T-helper 2 cell treated with Interferon-gamma antibody and Interleukin-4, amounts not matched to agents 100 ng/mL and 5 ng/mL, for 36 hours (primary cell): ENCODE measurements at places on chromosomes 16 and 17. TPM values are rescaled to one million over a fixed set of nuclear protein-coding genes. Genes with fewer than 3 reads are reported as not detected.

The DRC3 gene
- not detected in 2 replicates for total RNA-seq

The HOXB7 gene
- total RNA-seq: 0.34 and 0.73 TPM in 2 replicates

The SLC5A11 gene
- total RNA-seq: 0.41 TPM in 1 of 2 replicates, not detected in the other

The CX3CL1 gene
- not detected in 2 replicates for total RNA-seq

The EVPLL gene
- not detected in 2 replicates for total RNA-seq

The ZNF764 gene
- 15.3 and 16.4 TPM in 2 replicates for total RNA-seq

The NLK gene
- total RNA-seq: 13.3 and 14.1 TPM in 2 replicates

The SETD6 gene
- 15.7 and 17.6 TPM in 2 replicates for total RNA-seq

The CES1 gene
- 0.48 TPM in 1 of 2 replicates, not detected in the other for total RNA-seq

The HOXB3 gene
- total RNA-seq: 10.0 and 10.7 TPM in 2 replicates

The CLEC18C gene
- total RNA-seq: 0.16 and 0.50 TPM in 2 replicates

The KRT39 gene
- not detected in 2 replicates for total RNA-seq

The ASPHD1 gene
- total RNA-seq: 0.16 TPM in 1 of 2 replicates, not detected in the other

The KCNAB3 gene
- total RNA-seq: 9.2 and 10.7 TPM in 2 replicates

The USH1G gene
- not detected in 2 replicates for total RNA-seq

The COG8 gene
- total RNA-seq: 37.1 and 39.0 TPM in 2 replicates

The MYOCD gene
- total RNA-seq: not detected in 2 replicates

The KCNJ18 gene
- not detected in 2 replicates for total RNA-seq
